ELF-1 (cell line): ENCODE measurements at places on chromosomes 5 and 9.

- DNase-seq = no peak
Observed at GRCh38 chr5:14582797-14583137, 1.2 kb downstream of the OTULINL start.

- no peak for DNase-seq
Observed at GRCh38 chr5:135310328-135310989, 88.6 kb downstream of the MACROH2A1 start.

- DNase-seq = peak; percentile 12
Observed at GRCh38 chr5:130198927-130199326, 294.7 kb downstream of the CHSY3 start.

DNA sequence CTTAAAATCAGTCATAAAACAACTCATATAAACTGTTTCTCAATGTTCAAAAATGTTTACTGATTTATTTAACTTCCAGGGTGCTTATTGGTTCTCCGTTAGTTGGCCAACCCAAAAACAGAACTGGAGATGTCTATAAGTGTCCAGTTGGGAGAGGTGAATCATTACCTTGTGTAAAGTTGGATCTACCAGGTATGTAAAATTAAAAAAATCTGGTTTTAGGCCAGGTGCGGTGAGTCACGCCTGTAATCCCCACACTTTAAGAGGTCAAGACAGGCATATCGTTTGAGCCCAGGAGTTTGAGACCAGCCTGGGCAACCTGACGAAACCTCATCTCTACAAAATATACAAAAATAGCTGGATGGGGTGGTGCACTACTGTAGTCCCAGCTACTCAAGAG is 73.7 kb downstream of the ITGA1 start:
- DNase-seq = no peak

DNA sequence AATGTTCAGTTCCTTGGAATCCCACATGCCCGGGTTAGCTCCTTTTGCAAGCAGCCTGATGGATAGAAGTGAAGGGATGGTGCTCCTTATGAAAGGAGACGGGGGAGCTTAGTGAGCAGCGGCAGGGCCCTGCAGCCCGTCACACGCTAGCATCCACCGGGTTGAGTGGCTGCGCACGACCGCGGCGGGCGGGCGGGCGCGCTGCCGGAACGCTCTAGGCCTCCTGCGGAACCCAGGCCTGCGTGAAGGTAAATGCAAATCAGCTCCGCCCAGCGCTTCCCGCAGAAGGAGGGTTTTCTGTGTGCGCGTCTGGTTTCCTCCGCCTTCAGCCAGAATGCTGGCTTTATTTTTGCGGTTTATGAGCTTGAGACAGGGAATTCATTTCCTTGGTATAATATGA is 19.8 kb downstream of the IL12B start:
- DNase-seq = peak; percentile 64

DNA sequence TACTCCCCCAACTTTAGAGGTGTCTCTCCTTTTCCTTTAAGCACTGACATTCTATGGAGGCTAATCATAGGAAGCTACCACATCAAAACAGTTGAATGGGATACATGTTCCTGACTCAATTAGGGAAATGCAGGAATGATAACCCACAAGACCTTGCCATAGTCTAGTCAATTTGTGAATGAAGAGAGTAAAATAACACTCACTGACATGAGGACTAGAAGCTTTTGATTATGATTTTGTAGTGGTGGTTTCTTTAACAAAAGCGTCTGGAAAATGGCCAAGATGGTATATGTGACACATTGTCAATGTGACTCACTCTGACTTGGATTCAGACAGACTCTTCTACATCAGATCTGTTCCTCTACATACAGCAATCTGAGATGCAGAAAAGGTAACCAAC is 13.7 kb upstream of the PRELID2 start:
- no peak for DNase-seq

DNA sequence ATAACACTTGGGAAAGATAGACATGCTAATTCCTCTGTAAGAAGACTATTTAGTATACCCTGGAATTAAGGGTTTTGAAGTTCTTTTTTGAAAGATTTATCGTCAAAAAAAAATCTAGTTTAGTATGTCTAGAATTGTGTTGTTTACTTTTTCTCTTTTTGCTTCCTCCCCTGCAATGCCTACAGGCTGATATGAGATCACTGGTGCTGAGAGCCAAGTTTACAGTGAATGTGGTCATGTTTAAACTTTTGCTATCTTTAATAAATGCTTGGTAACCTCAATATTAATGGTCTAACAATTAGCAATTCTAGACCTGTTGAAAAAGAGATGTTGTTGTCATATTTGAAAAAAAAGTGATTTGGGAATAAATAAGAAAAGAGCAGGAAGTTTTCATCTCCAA is 86.1 kb downstream of the CWC27 start:
- no peak for DNase-seq

DNA sequence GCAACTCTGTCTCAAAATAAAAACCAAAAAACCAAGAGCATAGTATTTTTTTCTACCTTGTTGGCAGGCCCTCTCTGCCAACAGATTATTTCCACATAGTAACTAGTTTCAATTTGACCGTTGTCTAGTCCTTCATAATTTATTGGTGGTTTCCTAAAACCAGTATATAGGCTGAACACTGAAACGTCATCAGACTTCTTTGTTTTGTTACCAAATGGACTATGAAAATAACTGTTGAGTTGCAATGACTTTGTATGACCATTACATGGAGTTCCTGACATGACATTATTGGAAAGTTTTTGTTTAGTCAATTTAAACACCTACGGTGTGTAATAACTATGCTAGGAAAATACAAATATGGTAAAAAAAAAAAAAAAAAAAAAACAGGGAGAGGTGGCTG is 1.7 kb downstream of the AGGF1 start:
- peak; percentile 2 for DNase-seq

GRCh38 chr5:154971501-154971900 is 30.6 kb downstream of the MRPL22 start:
- no peak for DNase-seq

- no peak for DNase-seq
Observed at GRCh38 chr5:88681211-88681803, 201.7 kb downstream of the MEF2C start.

- DNase-seq = no peak
Observed at GRCh38 chr5:88419931-88420330, 151.3 kb upstream of the TMEM161B start.

DNA sequence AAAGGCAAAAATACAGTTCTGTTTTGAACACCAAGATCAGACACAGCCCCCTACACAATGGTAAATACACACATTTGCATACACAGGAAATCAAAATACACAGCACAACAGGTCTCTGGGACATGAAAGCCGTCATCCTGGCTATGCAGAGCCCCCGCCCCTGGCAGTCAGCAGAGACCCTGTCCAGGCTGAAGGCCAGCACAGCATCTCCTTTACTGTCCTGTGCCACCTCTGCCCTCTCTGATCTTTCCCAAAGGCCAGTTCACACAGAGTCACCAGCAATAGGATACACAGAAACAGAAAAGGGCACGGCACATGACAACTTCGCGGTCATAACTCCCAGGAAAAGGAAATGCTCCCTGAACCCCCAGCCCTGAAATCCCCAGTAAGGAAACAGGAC is 34.2 kb upstream of the SMU1 start:
- DNase-seq = no peak

GRCh38 chr5:88671505-88672499 is 211.2 kb downstream of the MEF2C start:
- DNase-seq = peak; percentile 73

- peak; percentile 50 for DNase-seq
Observed at GRCh38 chr9:127248241-127248640, 16.3 kb upstream of the GARNL3 start.

- no peak for DNase-seq
Observed at GRCh38 chr9:128684065-128684324, 5.0 kb upstream of the SET start.

DNA sequence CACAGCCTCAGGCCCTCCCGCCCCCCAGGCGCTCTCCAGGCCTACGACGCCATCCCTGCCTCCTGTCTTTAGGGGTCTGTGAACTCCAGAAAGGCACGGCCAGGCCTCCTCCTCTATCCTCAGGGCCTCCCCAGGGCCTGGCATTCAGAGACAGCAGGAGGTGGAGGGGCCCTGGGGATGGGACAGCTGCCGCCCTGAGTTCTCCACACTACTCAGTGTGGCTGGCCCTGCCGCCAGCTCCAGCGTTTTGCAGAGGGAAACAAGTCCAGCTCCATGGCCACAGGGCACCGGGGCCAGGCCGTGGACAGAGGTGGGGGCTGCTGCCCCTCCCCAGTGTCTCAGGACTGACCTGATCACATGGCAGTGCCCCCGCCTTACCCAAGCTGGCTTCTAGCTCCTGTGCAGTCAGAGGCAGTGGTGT is 16.4 kb downstream of the SH3GLB2 start:
- peak; percentile 55 for DNase-seq

GRCh38 chr9:72362680-72363139 is 2.3 kb downstream of the ZFAND5 start:
- DNase-seq = peak; percentile 37

DNA sequence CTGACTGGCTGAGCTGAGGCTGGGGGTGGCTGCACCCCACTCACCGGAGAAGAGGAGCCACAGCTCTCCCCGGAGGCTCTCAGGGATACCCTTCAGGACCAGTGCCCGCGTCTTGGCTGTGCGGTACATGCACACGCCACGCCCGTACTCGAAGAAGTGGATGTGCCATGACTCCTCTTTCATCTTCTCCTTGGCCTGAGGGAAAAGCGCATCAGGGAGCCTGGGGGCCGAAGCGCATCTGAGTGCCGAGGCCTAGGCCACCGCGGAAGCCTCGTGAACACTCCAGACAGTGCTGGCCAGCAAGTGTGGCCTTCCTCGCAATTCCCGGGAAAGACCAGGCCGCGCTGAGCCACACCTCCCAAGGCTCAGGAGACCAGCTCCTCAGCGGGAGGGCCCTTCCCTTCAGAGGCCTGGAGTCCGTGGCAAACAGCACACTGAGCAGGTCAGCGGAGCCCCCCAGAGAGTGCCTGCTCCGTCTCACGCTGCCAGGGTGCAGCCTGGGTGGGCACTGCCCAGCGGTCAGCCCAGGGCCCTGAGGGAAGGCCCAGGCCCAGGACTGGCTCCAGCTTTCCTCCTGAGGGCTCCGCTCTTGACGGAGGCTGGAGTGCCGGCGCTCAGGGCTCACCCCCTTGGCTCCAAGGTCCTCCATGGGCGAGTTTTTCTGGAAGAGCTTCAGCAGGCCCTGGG is 20.5 kb upstream of the MRNIP start:
- no peak for DNase-seq

DNA sequence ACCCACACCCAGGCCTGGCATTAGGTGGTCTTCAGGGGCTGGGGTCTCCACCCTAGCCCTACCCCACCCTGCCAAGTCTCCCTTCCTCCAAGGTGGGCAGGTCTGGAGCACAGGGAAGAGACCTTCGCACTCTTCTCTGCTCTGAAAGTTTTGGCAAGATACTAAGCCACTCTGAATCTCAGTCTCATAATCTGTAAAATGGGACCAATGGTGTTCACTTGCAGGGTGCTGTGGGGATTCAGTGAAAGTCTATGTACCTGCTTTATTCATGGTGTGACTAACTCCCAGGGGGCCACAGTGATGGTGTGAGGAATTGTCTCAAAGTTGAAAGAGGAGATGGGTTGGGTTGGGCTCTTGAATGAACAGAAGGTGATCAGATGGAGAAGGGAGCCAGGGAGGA is 25.0 kb downstream of the LHX2 start:
- DNase-seq = no peak

GRCh38 chr5:72501488-72501887 is 5.7 kb downstream of the ZNF366 start:
- no peak for DNase-seq

- DNase-seq = peak; percentile 23
Observed at GRCh38 chr5:62578540-62578939, at the start of gene LRRC70. TSS of gene LRRC70 (plus strand) at chr5:62578819. CDS start at chr5:62579439, 620 bp downstream.

GRCh38 chr5:142749321-142749720 is 20.9 kb upstream of the ARHGAP26 start:
- DNase-seq = no peak

DNA sequence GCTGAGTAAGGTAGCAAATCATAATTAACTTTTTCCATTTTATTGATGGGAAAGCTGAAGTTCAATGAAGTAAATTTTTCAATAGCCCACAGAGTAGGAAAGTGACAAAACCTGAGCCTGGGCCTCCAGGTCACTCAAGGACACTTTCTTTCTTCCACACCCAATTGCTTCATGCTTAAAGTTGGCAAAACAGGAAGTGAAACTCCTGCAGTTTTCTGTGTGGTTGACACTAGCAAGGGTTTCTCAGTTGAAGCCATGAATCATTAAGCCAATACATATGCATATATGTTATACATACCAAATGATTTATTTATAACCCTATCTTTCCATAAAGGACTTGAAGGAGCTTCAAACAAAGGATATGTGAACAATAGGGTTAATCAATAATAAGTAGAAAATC is 13.9 kb downstream of the TLR4 start:
- DNase-seq = no peak

DNA sequence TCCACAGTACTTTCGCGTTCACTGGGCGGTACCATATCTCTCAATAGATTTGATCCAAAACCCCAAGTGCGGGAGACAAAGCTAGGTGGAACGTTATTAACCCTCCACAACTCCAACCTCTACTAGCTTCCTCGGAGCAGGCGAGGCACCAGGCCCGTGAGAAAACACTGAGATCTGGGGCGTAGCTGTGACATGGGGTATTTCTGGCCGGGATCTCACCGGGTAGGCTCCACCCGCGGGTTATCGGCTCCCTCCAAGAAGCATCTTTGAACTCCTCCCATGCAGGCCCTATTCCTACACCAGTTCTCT is 350 bp upstream of the SLC25A46 start:
- DNase-seq = no peak

- DNase-seq = no peak
Observed at GRCh38 chr9:13026956-13027355, 252.1 kb downstream of the LURAP1L start.

DNA sequence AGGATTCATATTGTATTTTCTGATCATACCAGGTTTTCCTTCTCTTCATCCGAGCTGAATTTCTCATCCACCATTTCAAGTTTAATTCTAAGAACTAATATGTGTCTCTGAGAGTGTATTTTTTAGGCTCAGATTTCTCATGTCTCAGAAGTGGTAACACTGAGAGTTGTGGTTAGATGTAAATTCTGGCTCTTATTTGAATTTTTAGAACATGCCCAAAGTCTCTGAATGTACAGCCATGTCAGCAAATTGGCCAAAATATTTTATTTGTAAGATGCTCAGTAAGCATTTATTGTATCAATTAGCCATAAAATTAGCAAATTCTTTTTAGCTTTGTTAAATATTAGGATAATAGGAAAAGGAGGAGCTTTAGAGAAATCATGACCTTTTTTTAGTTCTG is 16.6 kb downstream of the SV2C start:
- DNase-seq = no peak

DNA sequence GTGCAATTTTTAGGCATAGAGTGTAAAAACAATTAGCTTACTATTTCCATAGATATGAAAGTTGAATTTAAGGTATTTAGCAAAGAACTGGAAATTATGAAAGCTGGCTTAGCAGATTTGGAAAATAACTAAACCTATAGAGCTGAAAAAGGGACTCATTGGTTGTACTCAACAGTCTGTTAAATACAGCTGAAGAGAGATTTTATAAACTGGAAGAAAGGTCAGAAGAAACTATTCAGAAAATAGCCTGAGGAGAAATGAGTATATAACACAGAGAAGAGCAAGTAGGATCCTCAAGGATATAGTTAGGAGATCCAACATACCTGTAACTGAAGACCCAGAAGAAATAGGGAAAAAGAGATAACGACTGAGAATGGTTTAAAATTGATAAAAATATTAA is 97.6 kb upstream of the SLIT3 start:
- no peak for DNase-seq

- no peak for DNase-seq
Observed at GRCh38 chr5:31682025-31682424, 43.1 kb downstream of the PDZD2 start.

- no peak for DNase-seq
Observed at GRCh38 chr5:146781157-146781556, 97.4 kb downstream of the PPP2R2B start.
